ENCODE measurements at places on chromosomes 3 and 15.
A peak's percentile ranks its signal among the peaks of the same experiment; 100 is the strongest.

DNA sequence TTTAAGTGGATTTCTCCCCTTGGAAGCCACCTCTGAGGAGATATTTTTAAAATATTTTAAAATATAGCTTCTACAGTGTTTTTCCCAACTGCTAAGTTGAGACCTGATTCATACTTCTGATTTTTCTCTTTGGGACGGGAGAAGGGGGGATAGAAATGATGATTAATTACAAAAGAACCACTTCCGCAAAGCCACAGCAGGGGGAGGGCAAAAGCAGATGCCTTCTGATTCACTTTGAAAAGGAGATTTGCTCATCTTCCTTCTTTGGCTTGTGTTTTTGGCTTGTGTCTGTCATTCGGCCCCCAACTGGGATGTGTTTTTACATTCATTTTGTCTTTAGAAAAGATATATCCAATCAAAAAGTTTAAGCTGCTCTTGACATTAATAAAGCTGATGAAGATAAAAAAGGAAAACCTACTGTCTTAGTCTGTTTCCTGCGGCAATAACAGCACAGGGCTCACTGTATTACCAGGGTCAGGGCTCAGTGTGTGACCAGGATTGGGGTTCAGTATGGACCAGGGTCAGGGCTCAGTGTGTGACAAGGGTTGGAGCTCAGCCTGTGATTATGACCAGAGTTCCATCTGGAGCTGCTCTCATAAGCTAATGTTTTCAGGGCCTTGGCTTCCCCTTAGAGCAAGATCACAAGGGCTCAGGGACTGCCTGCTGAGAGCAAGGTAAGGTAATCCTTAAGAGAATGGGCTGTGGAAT is 223.2 kb downstream of the MTHFS start:
- DNase-seq, result no peak

- peak; percentile 78 for DNase-seq
These were observed 2.7 kb downstream of the BCL6 start for GRCh38 chr3:187742351-187743171.

DNA sequence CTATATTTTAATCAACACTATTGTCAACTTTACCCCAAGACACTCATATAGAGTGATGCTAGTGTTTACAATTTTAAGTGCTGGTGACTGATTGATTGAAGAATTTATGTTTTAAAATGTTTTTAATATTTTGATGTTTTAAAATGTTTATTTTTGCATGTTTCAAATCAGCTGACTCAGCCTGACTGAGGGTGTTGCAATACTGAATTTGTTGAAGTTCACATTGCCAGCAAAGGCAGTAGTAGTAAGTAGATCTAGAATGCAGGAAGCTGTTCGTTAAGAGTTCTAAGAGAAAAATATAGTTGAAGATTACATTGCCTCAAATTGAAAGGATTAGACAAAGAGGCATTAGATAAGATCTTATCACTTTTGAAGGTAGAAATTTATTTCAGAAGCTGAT is 977.6 kb downstream of the IGSF11 start:
- no peak for DNase-seq

DNA sequence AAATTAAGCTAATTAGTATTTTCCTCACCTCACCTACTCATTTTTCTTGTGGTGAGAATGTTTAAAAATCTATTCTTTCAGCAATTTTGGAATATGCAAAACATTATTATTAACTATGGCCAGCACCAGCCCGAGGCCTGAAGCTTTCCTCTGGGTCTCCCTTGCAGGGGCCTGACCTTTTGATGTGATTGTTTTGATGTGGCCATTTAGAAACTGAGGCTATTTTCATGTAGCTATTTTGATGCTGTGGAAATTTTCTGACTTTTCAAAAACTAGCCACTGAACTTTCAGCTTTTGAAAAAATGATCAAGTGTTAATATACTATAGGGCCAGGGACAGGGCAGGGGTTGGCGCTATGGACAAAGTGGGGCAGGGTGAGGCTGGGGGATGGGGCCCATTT is 8.2 kb upstream of the CCR9 start:
- DNase-seq, result no peak

GRCh38 chr3:104101736-104102135 is 1265.0 kb upstream of the ALCAM start:
- DNase-seq, result no peak

DNA sequence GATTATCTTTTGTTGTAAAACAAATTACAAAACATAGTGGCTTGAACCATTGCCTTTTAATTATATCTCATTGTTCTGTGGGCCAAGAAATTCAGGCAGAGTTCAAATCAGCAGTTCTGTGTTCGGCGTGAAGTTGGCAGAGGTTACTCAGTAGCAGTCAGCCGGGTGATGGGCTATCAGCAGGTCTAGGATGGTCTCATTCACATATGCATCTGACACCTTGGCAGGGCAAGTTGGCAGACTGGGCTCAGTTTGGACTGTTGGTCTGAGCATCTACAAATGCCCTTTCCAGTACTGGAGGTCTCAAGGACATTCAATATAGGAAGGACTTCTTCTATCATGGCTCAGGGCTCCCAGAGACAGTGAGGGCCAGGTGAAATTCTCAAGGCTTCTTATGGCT is 51.2 kb upstream of the ITGA11 start:
- DNase-seq, result no peak

DNA sequence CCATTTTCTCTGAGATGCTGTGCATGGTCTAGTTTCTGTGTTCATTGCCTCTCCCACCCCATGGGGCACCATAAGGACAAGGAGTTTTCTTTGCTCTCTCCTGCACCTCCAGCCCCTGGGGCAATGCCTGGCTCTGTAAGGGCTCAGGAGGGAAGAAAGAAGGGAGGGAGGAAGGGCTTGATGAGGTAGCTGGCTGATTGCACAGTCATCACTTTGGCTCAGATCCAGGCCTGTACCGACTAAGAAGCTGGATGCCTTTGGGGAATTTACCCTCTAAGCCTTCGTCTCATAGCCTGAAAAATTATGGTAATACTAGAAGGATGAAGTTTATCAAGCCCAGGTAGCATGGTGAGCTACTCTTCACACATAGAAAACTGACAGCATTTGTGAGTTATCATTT is 382.9 kb downstream of the GABRG3 start:
- no peak for DNase-seq

- DNase-seq, result no peak
These were observed 27.0 kb downstream of the ADIPOQ start for GRCh38 chr3:186869253-186870100.

DNA sequence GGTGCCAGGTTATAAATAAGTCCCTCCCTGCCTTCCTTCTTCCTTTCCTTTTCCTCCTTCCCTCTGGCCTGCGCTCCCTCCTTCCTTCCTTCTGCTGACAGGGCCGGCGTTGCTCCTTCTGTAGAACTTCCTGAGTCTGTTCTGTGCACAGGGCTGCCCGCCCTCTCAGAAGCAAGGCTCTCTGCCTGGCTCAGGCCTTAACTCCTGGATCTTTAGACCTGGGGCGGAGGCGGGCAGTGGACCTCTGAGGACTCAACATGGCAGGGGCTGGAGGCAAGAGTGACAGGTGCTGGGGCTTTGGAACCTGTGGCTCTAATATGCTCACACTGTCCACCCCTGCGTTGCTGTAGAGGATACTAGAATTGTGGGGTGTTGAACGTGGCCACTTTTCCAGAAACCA is 86.4 kb upstream of the SEC13 start:
- DNase-seq, result no peak

GRCh38 chr3:131806736-131807135 is 228.1 kb downstream of the CPNE4 start:
- no peak for DNase-seq

DNA sequence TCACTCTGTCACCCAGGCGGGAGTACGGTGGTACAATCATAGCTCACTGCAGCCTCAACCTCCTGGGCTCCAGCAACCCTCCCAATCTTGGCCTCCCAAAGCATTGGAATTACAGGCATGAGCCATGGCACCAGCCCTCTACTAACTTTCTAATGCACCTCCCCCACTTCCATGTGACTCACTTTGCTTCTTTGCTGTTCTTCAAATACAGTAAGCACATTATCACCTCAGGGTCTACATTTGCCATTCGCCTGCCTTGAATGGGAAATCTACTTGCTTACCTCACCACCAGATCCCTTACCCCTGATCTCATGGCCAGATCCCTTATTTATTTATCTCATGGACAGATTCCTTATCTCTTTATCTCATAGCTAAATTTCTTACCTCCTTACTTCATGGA is 235.3 kb downstream of the KCNMB2 start:
- DNase-seq, result no peak

DNA sequence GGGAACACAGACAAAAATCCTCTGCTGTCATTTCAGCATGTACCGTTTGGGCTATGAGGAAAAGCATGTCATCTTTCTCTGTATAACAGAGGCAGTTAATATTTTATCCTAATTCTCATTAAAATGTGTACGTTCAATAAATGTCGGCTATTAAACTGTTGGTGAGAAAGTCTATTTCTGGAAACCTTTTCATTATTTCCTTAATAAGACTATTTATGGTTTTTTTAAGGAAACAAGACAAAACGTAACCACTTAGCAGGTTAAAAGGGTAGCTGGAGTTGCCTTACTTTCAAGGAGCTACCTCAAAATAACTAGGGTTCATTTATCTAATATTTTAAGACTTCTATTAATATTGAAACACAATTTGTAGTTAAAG is 1.8 kb upstream of the STT3B start:
- no peak for DNase-seq

DNA sequence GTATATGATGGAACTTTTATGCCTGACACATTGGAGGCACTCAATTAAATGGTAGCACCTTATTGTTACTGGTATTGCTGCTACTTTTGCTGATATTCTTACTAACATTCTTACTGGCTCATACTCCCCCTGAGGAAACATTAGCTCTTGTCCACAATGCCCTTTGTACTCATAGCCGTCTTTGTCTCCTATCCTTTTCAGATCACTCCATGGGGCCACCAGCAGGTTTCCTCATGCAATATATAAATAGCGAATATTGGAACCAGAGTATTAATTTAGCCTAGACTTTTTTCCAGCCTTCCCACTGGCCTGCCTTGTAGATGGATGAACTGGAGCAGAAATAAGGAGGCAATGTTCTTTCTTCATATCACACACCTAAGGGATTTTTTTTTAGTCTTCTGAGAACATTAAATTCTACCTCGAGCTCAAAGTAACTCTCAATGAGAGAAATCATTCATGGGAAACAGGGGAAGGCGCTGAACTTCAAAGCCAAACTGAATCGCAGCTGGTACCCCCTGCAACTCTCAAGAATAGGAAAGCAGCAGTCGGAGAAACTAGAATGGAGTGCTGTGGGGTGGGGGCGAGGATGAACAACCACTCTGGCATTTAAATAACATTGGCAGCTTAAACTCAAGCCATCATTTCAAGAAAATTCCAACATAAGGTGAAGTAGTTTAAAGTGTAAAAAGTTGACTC is 300.3 kb downstream of the TAFA4 start:
- no peak for DNase-seq

- DNase-seq, result no peak
These were observed 23.8 kb upstream of the OXTR start for GRCh38 chr3:8793242-8793641.

GRCh38 chr3:39022286-39022630 is 29.5 kb downstream of the SCN11A start:
- DNase-seq, result no peak

- DNase-seq, result no peak
These were observed 92.5 kb downstream of the ADAMTS17 start for GRCh38 chr15:100249096-100249815.

- no peak for DNase-seq
These were observed 2.8 kb upstream of the ISG20 start for GRCh38 chr15:88636050-88636449.

- no peak for DNase-seq
These were observed 16.0 kb downstream of the CAPN3 start for GRCh38 chr15:42375252-42375651.

GRCh38 chr3:177837951-177838655 is 640.8 kb upstream of the TBL1XR1 start:
- no peak for DNase-seq

DNA sequence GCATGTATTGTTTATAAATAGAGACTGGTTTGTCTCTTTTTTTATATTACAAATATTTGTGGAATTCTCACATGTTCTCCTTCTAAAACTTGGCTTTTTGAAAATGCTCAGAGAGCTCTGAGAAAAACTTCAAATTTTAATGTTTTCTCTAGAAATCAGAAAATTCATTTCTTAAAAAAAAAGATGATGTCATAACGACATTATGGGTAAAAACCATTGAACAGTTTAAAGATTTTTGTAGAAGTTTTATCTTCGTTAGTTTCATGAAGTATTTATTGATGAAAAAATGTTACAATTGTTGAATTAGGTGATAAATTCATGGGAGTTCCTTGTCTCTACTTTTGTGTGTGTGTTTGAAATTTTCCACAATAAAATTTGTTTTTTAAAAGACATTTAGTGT is 81.3 kb downstream of the SATB1 start:
- DNase-seq, result no peak

GRCh38 chr3:49296781-49297411 is 19.9 kb upstream of the C3orf62 start:
- DNase-seq, result no peak

- DNase-seq, result no peak
These were observed 52.5 kb upstream of the CORO2B start for GRCh38 chr15:68526269-68526668.

DNA sequence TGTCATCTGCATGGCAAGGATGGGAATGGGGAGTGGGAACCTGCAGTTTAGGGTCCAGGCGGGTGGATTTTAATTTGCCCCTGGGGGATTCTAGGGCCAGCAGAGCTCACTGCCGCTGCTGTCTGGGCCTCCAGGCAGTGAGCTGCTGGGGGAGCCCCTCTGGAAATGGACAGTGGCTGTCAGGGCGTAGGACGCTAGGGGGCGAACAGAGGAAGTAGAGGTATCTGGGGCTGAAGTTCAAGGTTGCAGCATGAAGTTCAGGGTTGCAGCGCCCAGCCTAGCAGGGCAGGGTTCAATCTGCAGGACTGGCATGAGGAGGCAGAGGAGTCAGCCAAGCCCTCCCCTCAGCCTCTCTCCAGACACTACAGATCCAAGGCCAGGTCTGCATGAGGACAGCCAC is 49.5 kb downstream of the APBA2 start:
- no peak for DNase-seq

- peak; percentile 26 for DNase-seq
These were observed at the start of gene MAP1A for GRCh38 chr15:43517354-43518196. MAP1A (plus strand) TSS chr15:43517608; CDS start chr15:43521474, 3,866 bp downstream.

GRCh38 chr15:38164061-38164460 is 88.6 kb upstream of the SPRED1 start:
- DNase-seq, result no peak

GRCh38 chr15:89341316-89342005 is 6.8 kb upstream of the POLG start:
- peak; percentile 14 for DNase-seq

- DNase-seq, result no peak
These were observed 38.3 kb downstream of the CHD2 start for GRCh38 chr15:92938387-92938786.

- no peak for DNase-seq
These were observed 20.6 kb downstream of the COL8A1 start for GRCh38 chr3:99659032-99659431.
